ENCODE measurements at places on chromosomes 5 and 9.

DNA sequence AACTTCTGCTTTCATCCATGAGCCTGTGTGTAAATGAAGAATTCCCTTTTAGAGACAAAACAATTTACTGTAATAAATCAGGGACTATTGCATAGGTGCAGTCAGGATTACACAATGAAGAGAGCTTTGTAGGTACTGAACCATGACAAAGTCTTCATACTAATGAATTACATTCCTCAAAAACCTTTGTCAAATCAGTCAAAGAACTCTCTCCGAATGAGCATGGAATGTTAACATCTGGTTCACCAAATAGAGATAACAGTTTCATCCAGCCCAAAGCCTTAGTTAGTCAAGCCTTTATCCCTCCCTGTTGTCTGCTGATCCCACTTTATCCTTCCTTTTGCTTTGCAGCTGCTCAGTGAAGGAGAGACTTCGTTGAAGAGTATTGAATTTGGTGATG, 62.9 kb upstream of the DMRTA1 start:
- no peak for DNase-seq

DNA sequence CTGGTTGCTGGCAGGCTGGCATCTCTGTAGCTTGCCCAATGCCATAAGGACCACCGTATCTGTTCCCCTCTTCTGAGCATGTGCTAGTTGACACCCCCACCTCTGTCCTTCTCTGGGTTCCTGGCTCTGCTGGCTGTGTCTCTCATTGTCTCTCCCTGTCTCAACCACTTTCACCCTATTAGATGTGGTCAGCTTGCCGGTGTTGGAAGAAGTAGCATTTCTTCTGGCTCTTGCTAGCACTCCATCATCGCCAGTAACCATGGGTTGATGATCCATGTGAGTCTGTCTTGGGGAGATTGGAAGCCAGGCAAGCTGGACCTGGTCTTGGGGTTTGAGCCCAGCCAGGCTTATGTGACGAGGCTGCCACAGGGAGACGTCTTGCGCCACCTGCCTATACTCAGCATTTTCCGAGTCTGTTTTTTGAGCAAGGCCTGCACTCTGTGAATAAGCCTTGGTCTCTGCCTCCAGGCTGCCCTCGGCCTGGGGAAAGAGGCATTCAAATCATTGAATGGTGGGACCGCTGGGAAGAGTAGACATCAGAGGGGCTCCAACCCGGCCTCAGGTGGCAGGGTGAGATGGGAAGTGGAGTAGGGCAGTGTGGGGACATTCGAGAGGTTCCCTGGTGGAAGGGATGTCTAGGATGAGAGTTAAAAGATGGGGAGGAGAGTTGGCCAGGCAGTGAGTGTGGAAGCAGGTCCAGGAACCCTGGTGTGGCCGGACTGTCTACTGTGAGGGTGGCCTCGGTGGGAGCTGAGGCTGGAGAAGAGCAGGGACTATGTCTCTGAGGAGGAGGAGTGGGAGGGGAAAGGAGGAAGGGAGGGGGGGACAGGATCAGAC, 74.3 kb downstream of the ZNF618 start:
- DNase-seq: no peak

DNA sequence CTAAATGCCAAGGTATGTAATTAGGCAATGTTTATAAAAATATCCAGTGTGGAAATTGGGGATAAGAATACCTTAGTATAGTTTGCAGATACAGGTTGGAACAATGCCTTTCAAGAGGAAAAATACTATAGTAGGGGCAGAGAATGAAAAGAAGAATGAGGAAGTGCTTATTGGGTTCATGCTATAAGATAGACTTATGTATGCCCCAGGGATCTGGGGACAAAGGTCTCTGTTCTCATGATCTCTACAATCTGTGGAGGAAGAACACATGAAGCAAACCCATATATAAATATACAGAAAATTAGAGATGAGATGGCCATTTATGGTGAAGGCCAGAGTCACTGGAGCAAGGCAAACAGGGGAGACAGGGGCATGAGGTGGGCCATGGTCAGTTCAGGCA, 106.5 kb upstream of the DAB2 start:
- no peak for DNase-seq

- DNase-seq: no peak
These were observed 83.6 kb downstream of the ENC1 start for GRCh38 chr5:74556631-74557595.

GRCh38 chr9:132949709-132950108, 5.3 kb upstream of the TSC1 start:
- no peak for DNase-seq

DNA sequence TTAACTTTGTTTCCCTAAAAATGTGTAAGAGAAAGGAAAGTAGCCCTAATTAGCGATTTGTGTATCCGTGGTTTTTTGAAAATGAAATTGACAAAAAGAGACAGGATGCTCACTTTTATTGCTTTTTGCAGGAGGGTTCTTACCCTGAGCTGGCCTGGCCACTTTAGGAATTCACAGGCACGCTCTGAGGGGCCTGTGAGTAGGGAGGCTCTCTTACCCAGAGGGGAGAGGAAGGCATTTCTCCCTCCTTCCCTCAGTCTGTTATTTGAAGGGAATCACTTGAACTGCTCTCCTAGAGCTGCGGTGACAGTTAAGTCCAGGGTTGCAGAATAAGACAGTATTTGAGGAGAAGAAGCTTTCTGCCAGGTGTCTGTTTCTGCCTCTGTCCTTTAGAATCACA, 16.7 kb downstream of the PIK3R1 start:
- no peak for DNase-seq

- no peak for DNase-seq
These were observed 73.0 kb downstream of the UGCG start for GRCh38 chr9:111969622-111970021.

DNA sequence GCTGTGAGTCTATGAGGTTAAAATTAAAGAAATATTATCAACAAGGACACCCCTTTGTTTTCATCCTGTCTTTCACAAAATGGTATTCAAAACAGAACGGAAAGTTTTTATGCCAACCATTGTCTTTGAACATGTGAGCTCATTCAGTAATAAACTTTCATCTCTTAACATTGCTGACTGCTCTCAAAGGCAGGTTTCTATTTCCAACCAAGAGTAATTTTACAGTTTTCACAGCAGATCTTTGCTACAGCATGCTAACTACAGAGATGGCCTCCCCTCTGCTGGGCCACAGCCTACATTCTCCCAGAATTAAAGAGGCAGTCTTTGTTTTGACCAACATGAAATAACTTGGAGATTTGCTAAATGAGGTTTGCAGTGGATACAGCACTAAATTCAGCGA, 101.5 kb downstream of the DMRT2 start:
- DNase-seq: no peak

DNA sequence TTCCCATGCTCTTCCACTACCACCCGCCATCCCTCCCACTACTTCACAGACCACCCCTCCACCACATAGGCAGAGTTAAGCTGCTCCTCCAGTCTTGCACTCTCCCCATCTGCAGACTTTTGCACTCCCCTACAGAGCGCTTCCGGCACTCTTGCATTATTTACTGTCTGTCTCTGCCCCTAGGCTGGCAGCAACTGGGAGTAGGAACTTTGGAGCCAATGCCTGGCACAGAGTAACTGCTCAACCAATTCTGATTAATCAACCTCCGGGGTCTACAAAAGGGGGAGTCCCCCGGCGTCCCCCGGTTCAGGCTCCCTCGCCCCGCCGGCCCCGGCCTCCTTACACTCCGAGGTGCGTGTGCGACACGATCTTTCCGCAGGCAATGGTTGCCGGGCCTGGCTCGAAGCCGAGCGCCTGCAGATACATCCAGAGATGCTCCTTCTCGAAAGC, 498 bp downstream of the HAUS6 start:
- DNase-seq: peak; percentile 61

DNA sequence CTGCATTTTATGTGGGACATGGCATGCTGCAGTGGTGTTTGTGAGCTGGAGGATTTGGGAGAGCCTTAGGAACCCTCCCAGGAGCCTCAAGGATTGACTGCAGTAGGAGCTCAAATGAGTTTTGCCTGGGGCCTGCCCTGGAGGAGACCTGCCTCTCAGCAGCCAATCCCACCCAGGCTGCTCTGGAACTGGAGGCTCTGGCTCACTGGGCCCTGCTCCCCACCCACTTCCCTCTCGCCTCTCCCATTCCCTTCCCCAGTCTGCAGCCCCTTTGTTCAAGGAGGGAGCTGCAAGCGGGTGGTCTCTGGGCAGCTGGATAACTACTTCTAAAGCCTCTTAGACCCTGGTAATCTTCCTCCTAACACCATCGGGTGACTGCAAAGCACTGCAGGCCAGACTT, 24.2 kb downstream of the KCNIP1 start:
- no peak for DNase-seq

GRCh38 chr9:19146441-19147024, 19.2 kb upstream of the PLIN2 start:
- DNase-seq: no peak

DNA sequence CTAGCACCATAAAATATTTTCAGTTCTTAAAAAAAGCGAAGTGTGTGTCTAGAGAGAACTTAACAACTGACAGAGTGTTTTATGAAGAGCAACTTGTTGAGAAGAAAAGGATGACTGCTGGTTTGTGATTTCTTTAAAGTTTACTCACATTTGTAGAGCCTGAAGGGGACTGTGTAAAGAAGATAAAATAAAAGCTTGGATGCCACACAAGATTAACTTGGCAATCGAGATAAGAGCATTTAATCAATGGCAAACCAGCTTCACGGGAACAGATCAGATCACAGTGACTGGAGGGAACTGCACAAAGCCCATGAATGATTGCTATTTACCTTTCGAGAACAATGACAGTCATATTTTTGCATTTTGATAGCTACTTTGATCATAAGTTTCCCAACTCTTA, 2013.1 kb upstream of the CDH9 start:
- no peak for DNase-seq

DNA sequence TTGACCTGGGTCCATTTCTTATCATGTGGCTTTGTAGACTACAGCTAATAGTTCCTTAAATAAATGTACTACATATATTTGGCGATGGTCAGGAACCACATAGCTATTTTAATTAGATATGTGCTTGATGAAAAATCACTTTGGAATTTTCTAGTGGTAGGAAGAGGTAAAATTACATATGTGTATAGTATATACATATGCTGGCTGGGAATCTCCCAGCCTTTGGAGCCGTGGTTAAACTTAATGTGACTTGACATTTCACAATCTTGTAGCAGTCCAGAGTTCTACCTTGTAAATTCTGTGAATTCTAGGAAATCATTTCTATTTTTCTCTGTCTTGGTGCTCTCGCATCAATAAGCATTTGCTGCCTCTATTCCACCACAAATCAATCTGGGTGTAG, 565.0 kb downstream of the DMRTA1 start:
- DNase-seq: no peak

DNA sequence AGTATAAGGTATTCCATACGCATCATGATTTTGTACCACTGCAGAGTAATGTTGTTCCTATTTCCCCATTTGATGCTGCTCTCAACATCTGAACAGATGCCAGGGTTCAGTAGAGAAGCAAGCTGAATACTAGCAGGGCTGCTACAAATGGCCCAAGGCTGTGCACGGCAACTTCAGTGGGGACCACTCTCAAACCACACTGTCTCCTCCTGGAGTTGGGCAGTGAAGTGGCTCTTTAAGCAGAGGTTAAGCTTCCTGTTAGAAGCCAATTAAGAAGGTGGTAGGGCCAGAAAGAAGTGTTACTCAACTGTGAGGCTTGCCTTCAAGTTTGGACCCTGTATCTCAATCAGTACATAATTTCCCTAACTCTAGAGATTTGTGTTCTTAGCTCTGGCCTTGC, 32.0 kb downstream of the TMEM245 start:
- no peak for DNase-seq

DNA sequence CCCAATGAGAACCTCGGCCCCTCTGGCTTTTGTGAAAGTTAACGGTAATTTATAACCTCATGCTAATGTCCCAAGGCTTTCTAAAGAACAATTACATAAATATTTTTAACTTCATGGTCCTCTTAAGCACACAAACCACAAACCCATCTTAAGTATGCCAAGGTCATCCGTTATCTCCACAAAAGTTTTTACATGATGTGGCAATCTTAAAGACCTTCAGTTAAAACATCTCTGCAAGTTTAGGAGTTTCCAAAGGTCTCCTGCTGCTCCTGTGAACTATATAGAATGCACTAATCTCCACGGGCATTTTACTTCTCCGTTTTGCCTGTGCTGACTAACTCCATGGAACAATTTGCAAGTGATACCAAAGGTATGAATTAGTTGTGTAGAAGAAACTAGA, 228.2 kb downstream of the TLE1 start:
- DNase-seq: no peak

DNA sequence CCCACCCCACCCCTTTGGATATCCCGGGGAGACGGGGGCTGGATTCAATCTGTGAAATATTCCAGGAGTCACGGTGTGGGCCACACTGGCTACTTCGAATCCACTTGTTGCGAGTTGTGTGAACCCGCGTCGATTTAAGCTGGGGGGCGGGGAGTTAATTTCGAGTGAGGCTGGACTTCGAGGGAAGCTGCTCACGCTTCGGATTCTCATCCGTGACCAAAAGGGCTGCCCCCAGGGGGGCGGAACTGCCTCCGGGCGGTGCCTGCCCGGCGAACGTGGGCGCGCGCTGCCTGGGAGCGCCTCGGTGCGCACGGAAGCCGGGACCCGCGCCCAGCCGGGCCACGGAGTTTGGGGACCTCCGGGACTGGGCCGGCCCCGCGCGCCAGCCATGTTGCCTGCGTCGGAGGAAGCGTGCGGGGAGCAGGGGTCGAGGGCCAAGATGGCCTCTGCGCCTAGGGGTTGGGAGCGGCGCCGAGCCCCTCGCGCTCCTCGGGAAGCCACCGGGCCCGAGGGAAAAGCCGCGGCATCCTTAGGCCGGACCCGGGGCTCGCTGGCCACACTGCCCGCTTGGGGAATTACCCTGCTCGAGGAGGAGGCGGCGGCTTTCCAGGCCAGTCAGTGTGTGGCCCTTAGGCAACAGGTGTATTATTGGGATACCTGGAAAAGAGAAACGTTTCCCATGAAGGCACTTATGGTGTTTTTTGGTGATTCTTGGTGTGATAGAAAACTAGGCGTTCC, 975 bp downstream of the OCLN start:
- DNase-seq: peak; percentile 9

DNA sequence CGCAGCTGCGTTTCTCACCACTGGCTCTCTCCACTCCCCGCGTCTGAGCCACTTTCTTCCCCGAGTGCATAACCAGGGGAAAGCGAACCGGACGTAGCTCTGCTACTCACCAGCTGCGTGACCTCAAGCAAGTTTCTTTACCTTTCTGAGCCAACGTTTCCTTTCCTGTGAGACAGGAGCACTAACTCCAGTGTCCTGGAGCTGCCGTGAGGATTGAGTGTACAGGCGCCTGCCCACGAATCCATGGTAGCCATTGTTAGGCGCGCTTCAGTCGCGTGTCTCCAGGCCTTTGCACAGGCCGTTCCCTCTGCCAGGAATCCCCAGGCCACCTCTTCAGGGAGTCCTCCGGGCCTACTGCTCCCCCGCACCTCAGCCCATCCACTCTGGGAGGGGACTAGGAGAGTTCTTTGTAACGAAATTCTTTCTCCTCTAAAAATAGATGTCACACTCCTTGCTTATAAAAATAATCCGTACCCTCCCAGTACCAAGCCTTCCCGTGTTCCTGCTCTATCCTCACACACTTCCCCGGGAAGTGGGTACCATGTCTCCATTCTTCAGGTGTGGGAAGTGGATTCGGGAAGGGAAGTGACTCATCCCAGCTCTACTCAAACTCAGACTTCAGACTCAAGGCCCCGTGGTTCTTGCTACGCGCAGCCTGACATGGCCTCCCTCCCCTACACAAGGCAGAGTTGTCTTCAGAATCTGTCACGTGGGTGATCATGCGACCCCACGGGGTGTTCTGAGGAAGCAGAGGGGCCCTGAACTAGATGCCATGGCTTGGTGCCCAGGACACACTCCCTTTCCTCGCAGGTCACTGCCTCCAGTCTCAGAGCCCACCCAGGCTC, 16.1 kb upstream of the CRB2 start:
- DNase-seq: no peak

Data from dorsolateral prefrontal cortex (tissue), 122 donors.